ENCODE measurements at places on chromosomes 7 and 10. TPM values are rescaled to one million over a fixed set of nuclear protein-coding genes. Genes with fewer than 3 reads are reported as not detected.

PDGFA gene
- polyA plus RNA-seq: 0.29 TPM

PRKAR2B gene
- polyA plus RNA-seq: 0.74 TPM

RELN gene
- not detected for polyA plus RNA-seq

SMKR1 gene
- 19.5 TPM for polyA plus RNA-seq

SP8 gene
- polyA plus RNA-seq: not detected

CBX3 gene
- 121 TPM for polyA plus RNA-seq

PNLIPRP1 gene
- polyA plus RNA-seq: not detected

SCIN gene
- not detected for polyA plus RNA-seq

CALML5 gene
- polyA plus RNA-seq: not detected

SH2D4B gene
- not detected for polyA plus RNA-seq

TAF5 gene
- 3.1 TPM for polyA plus RNA-seq

ELFN1 gene
- polyA plus RNA-seq: 0.08 TPM

GCK gene
- polyA plus RNA-seq: not detected

TMEM168 gene
- 2.2 TPM for polyA plus RNA-seq

TMEM270 gene
- polyA plus RNA-seq: not detected

TTYH3 gene
- 3.2 TPM for polyA plus RNA-seq

LBX1 gene
- polyA plus RNA-seq: not detected

CARD11 gene
- 3.3 TPM for polyA plus RNA-seq

TRIM73 gene
- polyA plus RNA-seq: 0.20 TPM

URGCP gene
- polyA plus RNA-seq: 10.9 TPM

TMEM176B gene
- not detected for polyA plus RNA-seq

RADIL gene
- not detected for polyA plus RNA-seq

ENKUR gene
- polyA plus RNA-seq: not detected

CLRN3 gene
- not detected for polyA plus RNA-seq

ADCY1 gene
- not detected for polyA plus RNA-seq

LRRD1 gene
- polyA plus RNA-seq: not detected

CLEC2L gene
- not detected for polyA plus RNA-seq

ABCC2 gene
- not detected for polyA plus RNA-seq

KIF11 gene
- 1.4 TPM for polyA plus RNA-seq

GDF10 gene
- not detected for polyA plus RNA-seq

GPR158 gene
- not detected for polyA plus RNA-seq

TMEM140 gene
- 17.6 TPM for polyA plus RNA-seq

GJD4 gene
- polyA plus RNA-seq: not detected

STAMBPL1 gene
- polyA plus RNA-seq: 4.2 TPM

SPAM1 gene
- not detected for polyA plus RNA-seq

PRRT4 gene
- polyA plus RNA-seq: not detected

OR2A1 gene
- polyA plus RNA-seq: not detected

GPR15LG gene
- polyA plus RNA-seq: not detected

AGMO gene
- polyA plus RNA-seq: not detected

GALNT17 gene
- polyA plus RNA-seq: not detected

SFTPA2 gene
- polyA plus RNA-seq: not detected

ABCB1 gene
- polyA plus RNA-seq: 55.5 TPM

POLR2J3 gene
- 13.5 TPM for polyA plus RNA-seq

LOXL4 gene
- not detected for polyA plus RNA-seq

OGDHL gene
- not detected for polyA plus RNA-seq

EGR2 gene
- 0.29 TPM for polyA plus RNA-seq

KEL gene
- not detected for polyA plus RNA-seq

KCNH2 gene
- polyA plus RNA-seq: not detected

YKT6 gene
- 56.9 TPM for polyA plus RNA-seq

SOSTDC1 gene
- polyA plus RNA-seq: not detected

PRSS37 gene
- not detected for polyA plus RNA-seq

PNLIPRP2 gene
- polyA plus RNA-seq: not detected

CROT gene
- polyA plus RNA-seq: 3.9 TPM

IFIT1 gene
- polyA plus RNA-seq: 0.43 TPM

GPR22 gene
- 0.22 TPM for polyA plus RNA-seq

AQP1 gene
- polyA plus RNA-seq: 0.08 TPM

MSMB gene
- polyA plus RNA-seq: not detected
